ENCODE measurements at places on chromosomes 16 and 17.

DNA sequence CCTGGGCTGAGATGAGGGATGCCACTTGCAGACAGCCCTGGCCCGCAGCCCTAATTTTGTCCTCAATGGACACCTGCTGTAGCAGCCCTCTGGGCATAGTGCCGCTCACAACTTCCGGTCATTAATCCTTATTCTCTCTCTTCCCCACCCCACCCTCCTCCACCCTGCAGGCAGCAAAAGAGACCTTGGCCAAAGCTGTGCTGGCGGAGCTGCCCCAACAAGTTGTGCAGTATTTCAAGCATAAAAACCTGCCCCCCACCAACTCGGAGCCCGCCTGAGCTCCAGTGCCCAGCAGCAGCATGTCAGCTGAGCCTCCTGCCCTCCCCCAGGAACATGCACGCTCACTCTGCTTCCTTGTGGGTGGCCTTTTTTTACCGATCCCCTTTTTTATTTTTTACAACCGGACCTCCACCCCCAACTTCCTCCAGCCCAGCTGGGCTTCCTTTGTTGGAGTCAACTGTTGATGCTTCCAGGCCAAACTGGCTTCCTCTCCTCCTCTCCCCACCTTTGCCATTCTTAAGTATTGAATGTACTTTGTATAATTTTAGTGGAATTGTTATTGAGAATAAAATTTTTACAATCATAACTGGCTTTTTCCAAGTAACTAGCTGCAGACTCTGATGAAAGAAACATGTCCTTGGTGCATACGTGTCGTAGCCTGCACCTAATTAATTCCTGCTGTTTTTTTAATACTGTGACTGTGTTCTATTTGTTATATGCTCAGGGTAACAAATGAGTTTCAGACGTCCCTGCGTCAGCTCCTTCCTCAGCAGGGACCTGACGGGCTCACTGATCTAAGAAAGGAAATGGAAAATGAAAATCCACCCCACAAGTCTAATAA lies 38.2 kb downstream of the PSME3IP1 start:
- no peak for DNase-seq

DNA sequence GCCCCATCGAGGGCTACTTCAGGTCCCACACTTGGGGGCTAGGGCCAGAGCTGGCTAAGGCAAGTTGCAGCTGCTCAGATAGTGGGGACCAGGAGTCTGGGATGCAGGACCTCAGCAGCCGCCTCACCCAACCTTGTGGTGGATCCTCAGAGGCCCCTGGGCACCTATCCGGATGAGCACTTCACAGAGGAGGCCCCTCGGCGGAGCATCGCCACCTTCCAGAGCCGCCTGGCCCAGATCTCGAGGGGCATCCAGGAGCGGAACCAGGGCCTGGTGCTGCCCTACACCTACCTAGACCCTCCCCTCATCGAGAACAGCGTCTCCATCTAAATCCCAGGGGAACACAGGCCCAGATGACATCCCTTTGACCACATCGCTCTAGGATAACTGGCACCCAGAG lies 9.4 kb downstream of the ALOX15B start:
- DNase-seq: no peak

DNA sequence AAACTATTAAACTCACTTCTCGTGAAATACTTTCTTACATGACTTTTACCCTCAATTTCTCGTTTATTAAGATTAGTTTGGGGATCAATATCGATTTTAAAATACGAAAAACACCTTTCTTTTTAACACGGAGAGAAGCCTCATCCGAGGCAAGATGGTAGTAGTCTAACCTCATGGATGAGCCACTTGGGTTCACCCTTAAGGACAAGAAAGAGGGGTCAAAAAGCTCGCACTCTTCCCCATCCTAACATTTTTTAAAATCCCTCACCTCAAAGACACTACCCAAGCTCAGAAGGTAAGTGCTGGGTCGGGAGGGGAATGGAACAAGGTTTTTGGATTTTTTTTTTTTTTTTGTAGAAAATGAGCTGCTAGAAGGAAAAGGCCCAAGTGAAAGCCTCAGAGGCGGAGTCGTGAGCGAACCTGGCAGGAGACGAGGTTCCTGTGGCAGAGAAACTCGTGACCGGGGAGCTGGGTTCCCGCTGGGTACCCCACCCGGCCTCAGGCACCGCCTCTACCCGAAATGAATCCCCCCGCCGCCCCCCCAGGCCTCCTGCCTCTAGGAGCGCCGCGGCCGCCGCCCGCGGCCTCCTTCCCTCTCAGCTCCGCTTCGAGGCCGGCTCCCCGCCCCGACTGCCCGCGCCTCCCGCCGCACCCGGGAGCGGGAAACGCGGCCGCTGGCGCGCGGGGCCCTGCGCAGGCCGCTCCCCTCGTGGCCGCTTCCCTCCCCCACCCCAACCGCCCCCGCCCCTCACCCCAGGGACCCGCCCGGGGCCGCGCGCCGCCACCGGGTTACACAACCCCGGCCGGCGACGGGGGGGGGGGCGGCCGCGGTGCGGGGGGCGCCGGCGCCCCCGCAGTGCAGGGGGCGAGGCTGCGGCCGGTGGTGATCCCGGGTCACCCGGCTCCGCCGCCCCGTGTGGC lies 1.6 kb downstream of the NUFIP2 start:
- peak; percentile 65 for DNase-seq

GRCh38 chr16:53071748-53072301 lies 17.0 kb downstream of the CHD9 start:
- DNase-seq: no peak

DNA sequence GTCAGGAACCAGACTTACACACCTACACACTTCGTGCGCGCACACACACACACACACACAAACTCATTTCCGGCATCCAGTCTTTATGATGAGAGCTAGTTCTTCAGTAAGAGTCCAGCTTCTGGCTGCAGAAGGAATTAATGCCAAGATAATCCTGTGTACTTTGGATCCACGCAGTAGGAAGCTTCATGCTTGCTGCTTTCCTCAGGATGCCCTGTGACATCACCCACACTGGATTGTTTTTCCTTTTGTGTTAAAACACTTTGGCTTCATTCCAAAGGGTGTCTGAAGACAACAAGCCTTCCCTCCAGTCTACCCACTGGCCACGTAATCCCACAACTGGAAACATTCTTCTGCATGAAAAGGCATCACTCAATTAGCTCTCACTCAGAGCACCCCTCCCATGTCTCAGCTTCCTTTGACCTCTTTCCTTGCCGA lies 35.4 kb downstream of the KCNJ16 start:
- no peak for DNase-seq
